ENCODE measurements at places on chromosomes 12 and 14. TPM values are rescaled to one million over a fixed set of nuclear protein-coding genes. Genes with fewer than 3 reads are reported as not detected.

DNA sequence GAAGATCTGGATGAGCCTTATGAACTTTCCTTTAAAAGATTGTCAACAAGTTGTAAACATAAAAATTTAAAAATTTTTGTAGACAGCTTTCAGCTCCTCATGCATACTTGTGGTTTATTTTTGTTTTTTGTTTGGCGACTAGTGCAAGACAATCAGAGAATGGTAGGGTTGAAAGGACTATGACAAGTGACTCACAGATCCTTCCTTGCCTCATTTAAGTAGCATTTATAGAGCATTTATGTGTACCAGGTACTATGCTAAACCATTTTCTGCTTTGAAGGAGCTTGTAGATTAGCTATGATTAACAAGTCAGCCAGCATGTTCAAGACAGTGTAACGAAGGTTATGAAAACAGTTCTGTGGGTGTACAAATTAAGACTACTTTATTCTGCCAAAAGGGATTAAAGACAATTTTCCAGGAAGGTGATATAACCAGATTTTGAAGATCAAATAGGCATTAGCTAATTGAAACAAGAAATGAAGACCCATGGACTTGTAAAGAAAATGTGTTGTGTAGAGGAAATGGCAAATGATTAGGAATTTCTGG lies 122.0 kb downstream of the PCNX1 start:
- DNase-seq: no peak

GRCh38 chr14:80489513-80489912 lies 278.2 kb upstream of the DIO2 start:
- DNase-seq: no peak

DNA sequence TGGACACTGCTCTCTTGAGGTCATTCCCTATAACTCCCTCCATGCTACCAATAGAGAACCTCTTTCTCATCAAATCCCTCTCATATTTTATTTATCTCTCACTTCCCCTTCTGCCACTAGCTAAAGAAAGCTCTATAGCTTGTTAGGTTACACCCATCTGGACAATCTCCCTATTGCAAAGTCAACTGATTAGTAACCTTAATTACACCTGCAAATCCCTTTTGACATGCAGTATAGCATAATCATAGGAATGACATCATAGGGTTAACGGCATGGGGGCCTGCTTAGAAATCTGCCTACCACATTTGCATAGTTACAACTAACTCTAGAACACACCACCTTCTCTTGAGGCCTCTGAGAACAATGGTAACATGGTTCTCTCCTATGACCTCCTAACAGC lies 181.2 kb downstream of the EMP1 start:
- DNase-seq: no peak

DNA sequence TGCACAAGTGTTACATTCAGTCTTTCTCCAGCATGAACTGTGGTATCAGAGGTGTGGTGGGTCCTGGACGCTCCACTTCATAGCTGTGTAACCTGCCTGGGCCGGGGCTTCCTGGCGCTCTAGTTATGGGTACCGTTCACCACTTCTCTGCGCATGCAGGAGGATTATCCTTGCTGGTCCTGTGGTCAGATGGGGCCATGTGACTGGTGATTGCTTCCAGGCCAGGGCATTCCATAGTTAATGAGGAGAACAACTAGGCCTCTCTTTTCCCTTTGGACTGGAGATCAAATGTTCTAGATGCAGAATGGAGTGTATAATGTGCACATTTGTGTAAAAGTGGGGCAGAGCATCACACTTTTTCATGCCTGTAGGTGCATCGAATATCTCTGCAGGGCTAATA lies 444.0 kb downstream of the AACS start:
- no peak for DNase-seq

Gene MAPK1IP1L
- 96.4 TPM for total RNA-seq

DNA sequence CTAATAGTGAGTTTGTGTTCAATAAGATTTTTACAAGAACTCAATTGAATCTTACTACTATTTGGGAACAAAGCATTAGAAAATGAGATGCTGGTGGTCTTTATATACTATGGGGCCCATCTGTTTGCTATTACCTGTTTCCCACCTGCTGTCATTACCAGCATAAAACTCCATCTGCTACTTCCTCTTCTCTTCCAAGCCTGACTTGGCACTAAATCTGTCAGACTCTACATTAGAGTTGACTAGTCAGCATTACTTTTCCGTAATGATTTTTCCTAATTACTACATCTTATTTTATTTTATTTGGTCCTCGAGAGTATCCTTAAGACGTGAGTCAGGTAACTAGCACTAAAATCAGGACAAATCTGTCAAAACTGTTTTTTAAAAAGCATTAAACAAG lies 68.1 kb upstream of the KRR1 start:
- no peak for DNase-seq

DNA sequence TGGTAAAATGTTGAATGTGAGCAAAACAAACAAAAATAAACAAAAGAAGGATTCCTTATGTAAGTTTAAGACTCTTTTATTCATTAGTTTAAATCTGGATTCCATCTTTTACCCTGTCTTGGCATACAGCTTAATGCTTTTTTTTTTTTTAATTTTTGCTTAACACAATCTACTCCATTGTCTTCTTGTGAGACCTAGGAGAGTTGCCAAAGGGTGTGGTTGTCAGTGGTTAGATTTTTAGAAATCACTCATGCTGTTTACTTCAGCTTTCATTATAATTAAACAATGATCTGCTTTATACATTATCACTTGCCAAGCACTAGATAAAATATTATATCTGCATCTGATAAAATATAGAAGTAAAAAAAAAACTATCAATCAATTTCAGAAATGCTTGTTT lies 77.7 kb upstream of the KITLG start:
- no peak for DNase-seq

Gene FITM1
- 135 TPM for total RNA-seq

DNA sequence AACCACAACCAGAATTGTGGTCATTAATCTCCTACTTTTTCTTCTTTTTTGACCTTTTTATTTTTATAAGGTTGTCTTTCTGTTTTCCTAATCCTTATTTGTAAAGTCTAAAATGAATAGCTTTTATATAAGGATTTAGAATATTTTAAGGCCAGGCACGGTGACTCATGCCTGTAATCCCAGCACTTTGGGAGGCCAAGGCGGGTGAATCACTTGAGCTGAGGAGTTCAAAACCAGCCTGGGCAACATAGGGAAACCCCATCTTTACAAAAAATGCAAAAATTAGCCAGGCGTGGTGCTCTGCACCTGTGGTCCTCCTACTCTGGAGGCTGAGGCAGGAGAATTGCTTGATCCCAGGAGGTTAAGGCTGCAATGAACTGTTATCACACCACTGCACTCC lies 55.1 kb downstream of the IFT81 start:
- no peak for DNase-seq
